ENCODE measurements at places on chromosomes 6 and 20. TPM values are rescaled to one million over a fixed set of nuclear protein-coding genes. Genes with fewer than 3 reads are reported as not detected.

DNA sequence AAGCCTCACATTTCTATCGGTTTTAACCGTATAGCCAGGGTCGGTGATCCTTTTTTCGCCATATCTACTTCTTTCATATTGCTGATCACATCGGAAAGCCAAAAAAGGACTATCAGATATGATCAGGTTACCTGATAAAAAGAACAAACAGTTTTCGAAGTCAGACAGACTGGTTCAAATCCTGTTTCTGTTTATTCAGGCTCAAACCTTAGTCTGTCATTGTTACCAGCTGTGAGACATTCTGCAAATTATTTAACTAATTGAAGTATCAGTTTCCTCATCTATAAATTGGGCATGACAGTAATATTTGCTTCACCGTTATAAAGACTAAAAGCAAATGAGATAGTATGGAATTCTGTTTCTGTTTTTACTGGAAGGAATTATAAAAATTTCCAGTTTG is 111.3 kb downstream of the TSHZ2 start:
- H3K4me1 ChIP-seq = no peaks in the 10 kb centered on the region
- no peaks in the 10 kb centered on the region for H3K36me3 ChIP-seq
- no peaks in the 10 kb centered on the region for H3K27me3 ChIP-seq
- no peak for DNase-seq

Gene LY6G5C
- 0.51 TPM for total RNA-seq

Gene STMND1
- total RNA-seq = not detected

Gene CLPSL1
- not detected for total RNA-seq

Data from fibroblast of lung (primary cell).